ENCODE measurements at places on chromosomes 1 and 21.

- no peak for DNase-seq
Measured at GRCh38 chr1:85180869-85181268, 19.9 kb downstream of the SYDE2 start.

DNA sequence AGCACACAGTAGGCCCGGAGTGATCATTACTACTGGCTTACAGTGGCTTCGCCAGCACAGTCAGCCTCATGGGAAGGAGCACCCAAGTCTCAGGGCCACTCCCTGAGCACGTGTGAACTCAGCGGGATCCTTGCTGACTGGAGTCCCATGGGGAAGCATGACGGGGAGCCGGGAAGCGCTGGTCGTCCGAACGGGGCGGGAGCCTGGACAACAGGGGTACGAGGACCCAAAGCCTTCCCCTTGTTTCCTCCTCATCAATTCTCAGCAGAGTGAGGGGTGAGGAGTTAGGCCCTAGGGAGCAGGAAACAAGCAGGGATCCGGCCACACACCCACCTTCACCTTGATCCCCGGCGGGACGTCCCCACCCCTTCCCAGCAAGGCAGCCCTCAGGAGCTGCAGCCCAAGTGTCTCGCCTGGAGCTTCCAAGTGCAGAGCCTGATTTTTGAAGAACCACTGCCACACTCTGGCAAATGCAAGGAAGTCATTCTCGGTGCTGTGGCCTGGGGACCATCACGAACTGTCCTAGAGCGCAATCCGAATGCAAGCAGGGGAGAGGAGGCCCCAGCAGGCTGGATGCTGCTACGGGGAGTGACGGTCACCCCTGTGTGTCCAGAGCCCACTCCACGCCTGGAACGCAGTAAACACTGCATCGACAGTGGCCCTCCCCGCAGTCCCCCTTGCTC is 35.5 kb downstream of the TOMM20 start:
- no peak for DNase-seq

DNA sequence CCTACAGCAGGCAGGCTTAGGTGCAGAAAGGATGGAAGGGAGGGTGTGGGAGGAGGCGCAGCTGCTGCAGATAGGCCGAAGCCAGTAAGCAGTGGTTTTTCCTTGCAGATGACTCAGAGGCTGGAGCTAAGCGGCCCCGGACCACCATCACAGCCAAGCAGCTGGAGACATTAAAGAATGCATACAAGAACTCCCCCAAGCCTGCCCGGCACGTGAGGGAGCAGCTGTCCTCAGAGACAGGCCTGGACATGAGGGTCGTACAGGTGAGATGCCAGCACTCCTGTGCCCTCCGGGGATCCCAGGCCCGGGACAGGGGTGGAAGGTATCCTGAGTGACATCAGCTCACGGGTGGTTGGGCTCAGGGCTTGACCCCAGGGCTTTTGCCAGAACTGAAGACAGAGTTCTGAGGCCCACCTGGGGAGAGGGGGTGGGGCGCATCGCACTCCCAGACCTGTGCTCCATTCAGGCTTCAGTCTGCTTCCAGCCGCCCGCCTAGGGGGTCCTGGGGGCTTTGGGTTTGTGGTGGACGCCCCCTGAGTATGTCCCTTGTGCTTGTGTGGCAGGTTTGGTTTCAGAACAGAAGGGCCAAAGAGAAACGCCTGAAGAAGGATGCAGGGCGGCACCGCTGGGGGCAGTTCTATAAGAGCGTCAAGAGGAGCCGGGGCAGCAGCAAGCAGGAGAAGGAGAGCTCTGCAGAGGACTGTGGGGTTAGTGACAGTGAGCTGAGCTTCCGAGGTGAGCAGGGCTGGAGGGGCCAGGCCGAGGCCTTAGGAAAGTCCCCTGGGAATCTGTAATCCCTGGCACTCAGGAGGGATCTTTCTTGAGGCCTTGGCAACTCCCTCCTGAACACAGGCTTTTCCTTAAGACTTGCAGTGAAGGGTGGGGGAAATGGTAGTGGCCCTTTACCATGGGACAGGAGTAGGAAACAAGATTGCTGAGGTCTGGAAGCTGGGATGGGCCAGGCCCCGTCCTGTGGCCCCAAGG is 41.5 kb downstream of the LHX4 start:
- no peak for DNase-seq

DNA sequence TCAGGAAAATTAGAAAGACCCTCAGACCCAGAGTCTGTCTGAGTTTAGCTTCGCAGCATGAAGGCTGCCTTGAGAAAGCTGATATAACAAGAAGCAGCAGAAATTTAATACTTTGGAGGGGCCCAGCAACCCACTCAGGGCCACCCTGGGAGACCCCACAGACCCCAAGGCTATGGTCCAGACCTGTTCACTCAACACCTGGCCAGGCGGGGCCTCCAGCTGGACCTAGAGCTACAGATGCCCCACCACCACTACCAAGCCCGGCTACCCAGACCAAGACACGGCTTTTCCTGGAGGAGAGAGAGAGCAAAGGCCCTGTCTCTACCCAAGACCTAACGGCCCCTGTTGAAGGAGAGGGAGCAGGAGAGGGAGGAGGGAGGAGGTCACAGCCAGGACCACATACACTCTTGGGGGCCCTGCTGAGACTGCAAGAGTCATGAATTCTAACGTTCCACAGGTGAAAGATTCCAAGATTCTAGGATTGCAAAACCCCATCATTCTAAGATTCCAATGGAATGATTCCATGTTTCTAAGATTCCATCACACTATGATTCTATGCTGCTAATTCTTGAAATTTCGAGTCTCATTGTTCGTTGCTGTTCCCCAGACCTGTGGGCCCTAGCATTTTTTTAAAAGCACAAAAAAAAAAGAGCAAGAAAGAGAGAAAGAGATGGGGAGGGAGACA is 53.2 kb downstream of the LACTBL1 start:
- DNase-seq = no peak

DNA sequence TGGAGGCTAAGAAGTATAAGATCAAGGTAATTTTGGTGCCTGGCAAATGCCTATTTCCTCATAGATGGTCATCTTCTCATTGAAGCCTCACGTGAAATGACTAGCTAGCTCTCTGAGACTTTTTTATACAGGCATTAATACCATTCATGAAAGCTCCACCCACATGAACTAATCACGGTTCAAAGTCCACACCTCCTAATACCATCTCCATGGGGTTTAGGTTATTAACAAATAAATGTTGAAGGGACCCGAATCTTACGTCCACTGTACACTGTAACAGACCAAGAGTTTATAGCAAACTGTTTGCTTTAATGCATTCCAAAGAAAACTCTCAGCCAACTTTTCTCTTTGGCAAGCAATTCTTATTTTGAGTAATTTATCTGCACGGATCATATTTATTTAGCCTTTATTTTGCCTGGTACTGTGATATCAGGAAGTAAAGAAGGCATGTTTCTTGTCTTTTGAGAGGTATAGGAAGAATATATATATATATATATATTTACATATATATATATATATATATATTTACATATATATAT is 296.1 kb upstream of the LRRC7 start:
- DNase-seq = no peak

- no peak for DNase-seq
Measured at GRCh38 chr1:60504206-60504840, 430.8 kb upstream of the C1orf87 start.

GRCh38 chr21:21807598-21807903 is 809.3 kb downstream of the NCAM2 start:
- DNase-seq = no peak

- no peak for DNase-seq
Measured at GRCh38 chr1:10644307-10645128, 151.9 kb downstream of the CASZ1 start.

DNA sequence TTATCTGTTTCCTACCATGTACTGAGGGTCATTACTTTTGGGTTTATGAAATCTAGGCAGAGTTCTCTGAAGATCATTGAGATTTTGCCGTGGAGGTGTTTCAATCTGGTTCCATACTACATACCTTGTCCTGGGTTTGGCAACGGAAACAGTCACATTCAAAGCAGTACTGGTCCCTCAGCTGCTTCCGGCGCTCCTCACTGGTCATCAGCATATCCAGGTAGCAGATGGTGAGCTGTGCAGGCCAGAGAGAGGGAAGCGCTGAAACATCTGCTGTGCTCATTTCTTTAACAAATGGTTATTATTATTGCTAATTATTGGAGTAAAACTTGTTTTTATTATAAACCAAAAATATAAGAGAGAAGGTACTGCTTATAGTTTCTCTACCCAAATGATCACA is 591.7 kb downstream of the SMYD3 start:
- no peak for DNase-seq

DNA sequence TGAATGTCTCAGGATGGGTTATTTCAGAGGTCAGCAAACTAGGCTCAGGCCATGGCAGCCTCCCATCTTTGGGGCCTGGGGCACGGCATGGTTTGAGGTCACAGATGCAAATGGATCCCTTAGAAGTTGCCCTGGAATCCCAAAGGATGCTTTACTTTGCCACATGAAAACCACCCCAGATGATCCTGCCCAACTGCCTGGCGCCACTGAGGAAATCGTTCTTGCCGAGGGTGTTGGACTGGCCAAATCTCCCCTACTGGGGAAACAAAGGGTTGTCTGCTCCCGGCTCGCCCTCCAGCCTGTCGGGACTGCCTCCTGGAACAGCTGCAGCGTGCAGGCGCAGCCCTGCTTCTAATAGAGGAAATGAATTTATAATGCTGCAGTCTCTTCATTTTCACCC is 173.0 kb upstream of the LMO4 start:
- DNase-seq = no peak

- DNase-seq = no peak
Measured at GRCh38 chr1:224517171-224517570, 82.6 kb upstream of the WDR26 start.

DNA sequence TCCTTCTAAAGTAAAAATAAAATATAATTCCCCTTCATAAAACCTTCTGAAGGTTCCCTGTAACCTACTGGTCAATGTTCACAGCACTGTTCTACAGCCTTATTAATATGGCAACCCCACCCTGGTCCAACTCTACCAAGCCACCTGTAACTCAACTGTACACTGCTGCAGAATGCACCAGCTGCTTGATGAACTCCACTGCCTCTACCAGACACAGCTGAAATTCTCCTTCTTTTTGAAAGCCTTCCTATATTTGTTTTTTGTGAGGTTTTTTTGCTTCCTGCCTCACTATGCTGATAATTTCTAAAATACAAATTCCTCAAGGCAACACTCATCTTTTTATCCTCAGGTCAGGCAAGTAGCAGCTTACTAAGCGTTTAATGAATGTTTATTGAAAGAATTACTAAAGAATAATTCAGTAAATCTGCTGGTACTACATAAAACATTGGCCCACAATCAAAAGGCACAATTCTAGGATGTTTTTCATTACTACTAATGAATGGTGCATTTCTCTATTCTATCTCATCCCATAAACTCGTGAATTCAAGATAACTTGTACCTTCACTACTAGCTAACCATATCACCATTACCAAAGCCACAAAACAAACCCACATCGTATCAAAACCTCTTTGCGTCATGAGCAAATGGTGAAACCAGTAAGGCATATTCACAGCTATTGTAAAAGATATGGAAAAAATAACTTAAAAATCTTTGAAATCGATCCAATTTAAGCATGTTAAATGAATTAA is 2.4 kb downstream of the SSX2IP start:
- no peak for DNase-seq

DNA sequence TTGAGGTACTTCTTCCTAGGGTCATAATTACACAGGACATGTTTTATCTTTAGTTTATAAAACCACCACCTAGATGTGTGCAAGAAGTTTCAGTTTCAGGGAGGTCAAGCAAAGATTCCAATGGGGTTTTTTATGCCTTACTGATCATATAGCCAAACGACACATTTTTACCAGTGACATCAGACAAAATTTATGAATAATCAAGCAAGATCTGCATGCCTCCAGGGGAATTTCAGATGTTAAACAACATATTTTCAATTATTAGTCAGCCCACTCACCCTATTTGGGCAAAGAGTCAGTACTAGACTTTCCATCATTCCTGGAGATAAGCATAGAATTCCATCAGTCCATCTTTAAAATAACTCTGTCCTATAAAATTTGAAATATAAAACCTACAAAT is 867.4 kb downstream of the KCNT2 start:
- DNase-seq = no peak

DNA sequence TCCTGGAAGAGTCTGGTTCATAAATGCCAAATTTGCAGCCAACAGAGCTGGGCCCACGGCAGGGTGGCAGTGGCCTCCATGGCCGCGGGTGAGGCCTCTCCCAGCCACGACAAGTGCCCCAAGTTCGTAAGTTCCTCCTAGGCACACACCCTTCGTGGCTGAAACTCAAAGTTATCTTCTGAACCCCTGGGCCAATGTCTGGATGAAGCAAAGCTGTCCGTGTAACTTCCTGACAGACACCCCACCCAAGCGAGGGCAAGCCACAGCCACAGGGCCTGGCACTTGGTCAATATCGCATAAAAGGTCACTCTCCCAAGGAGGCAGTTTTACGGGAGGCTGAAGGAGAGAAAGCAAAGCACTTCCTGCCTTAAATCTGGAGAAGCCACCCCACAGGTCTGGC is 27.8 kb upstream of the GPR153 start:
- no peak for DNase-seq

GRCh38 chr1:27391511-27392095 is 819 bp upstream of the GPR3 start:
- DNase-seq = no peak

DNA sequence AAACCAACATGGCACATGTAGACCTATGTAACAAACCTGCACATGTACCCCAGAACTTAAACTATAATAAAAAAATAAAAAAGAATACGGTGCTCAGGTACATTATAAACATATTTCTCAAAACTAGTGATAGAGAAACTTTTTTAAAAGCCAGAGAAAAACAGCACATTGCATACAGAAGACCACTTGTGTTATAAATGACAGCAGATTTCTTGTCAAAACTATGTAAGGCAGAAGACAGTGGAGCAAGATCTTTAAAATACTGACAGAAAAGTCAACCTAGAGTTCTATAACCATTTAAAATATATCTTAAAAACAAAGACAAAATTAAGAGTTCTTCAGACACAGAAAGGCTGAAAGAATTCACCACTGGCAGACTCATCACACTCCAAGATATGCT is 144.7 kb downstream of the NEGR1 start:
- DNase-seq = no peak

GRCh38 chr1:223631956-223632355 is 33.5 kb downstream of the CAPN8 start:
- no peak for DNase-seq

- DNase-seq = no peak
Measured at GRCh38 chr1:59143133-59143487, 153.8 kb upstream of the FGGY start.

- DNase-seq = no peak
Measured at GRCh38 chr21:29297483-29298347, 1.0 kb upstream of the BACH1 start.

- no peak for DNase-seq
Measured at GRCh38 chr1:176884911-176885310, 279.6 kb downstream of the ASTN1 start.

Data from stimulated activated CD8-positive, alpha-beta memory T cell treated with anti-CD3 and anti-CD28 coated beads, Interleukin-15, amount 100 ng/mL, for 24 hours (primary cell).